ENCODE measurements at places on chromosomes 13 and 19.
A peak's percentile ranks its signal among the peaks of the same experiment; 100 is the strongest.

GRCh38 chr13:21883713-21884112 lies 212.8 kb downstream of the FGF9 start:
- no peak for DNase-seq

- no peak for DNase-seq
These were observed 1374.8 kb downstream of the PCDH9 start for GRCh38 chr13:65855242-65855805.

GRCh38 chr13:46529216-46529919 lies 23.6 kb upstream of the LRCH1 start:
- DNase-seq, result no peak

DNA sequence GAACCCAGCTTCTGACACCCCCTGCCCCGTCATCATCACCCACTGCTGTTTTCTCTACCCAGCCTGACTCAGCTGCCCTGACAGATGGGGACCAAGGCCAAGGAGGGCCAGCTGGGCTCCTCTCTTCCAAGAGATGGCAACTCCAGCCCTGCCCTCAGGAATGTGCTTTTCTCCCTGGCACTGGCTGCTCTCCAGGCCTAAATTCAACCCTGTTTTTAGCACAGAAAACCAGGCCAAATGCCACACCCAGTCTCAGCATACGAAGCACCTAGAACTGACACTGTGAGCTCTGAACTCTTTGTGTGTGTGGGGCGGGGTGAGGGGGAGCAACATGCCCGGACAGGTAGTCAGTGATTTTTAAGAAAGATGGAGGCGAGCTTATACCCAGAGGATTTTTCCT lies 23.4 kb upstream of the IGFL1 start:
- no peak for DNase-seq

DNA sequence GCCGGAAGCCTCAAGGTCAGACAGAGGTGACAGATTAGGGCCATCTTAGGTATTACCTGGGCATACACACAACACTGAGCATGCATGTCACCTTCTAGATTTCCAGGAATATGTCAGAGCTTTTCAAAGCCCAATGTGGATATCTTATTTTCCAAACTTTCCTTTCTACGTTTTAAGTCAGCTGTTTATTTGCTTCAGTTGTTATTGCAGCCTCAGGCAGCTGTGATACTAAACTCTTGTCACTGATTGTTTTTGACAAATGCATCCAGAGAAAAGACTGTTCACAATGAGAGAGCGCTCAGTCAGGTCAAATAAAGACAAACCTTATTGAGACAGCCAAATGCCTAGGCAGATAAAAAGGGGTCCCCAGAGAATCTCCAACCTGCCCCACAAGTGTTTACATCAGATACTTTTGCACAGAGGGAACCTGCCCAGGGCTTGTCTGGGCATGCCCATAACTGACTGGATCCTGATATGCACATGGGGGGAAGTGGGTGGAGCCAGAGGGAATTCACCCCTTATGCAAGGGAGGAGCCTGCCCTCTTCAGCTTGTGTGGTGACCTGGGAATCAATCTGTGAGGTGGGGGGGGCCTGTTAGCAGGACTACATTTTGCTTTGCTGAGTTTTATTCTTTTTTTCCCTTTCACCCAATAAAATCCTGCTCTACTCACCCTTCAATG lies 28.5 kb downstream of the MED4 start:
- DNase-seq, result peak; percentile 17

GRCh38 chr13:74444864-74445479 lies 310.8 kb upstream of the KLF12 start:
- DNase-seq, result no peak

DNA sequence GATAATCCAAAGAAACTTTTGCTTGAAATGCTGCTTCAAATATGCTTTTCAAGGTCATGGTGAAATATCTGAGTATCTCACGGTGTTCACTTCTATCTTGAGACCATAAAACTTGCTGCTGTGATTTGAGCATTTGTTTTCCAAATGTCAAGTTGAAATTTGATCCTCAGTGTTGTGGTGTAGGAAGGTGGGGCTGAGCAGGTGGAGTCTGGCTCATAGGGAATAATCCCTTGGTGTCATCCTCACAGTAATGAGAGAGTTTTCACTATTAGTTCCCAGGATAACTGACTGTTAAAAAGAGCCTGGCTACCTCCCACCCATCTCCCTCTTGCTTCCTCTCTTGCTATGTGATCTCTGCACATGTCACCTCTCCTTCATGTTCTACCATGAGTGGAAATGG lies 858.0 kb upstream of the SLITRK5 start:
- no peak for DNase-seq

DNA sequence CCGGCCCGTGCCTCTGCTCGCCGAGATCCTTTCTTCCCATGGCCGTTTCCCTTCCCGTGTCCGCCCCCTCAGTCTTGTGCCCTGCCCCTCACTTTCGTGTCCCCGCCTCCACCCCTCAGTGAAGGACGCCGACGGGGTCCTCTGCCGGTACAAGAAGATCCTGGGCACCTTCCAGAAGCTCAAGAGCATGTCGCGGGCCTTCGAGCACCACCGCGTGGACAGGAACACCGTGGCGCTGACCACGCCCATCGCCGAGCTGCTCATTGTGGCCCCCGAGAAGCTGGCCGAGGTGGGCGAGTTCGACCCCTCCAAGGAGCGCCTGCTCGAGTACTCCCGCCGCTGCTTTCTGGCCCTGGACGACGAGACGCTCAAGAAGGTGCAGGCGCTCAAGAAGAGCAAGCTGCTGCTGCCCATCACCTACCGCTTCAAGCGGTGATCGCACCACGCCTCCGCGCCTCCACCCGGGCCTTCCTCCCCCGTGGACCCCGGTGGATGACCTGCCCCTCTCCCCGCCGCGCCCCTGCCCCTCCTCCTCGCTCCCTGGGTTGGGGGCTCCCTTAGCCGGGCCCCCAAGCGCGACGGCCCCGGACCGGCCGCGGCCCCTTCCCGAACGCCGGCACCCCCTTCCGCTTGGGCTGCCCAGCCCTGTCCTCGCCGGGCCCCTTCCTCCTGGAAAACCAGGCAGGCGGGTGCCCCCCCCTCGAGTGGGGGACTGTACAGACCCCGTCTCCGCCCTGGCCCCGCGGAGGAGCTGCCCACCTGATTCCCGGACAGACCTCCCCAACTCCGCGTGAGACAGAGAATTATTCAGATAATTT lies 2.3 kb upstream of the U2AF2 start:
- no peak for DNase-seq

DNA sequence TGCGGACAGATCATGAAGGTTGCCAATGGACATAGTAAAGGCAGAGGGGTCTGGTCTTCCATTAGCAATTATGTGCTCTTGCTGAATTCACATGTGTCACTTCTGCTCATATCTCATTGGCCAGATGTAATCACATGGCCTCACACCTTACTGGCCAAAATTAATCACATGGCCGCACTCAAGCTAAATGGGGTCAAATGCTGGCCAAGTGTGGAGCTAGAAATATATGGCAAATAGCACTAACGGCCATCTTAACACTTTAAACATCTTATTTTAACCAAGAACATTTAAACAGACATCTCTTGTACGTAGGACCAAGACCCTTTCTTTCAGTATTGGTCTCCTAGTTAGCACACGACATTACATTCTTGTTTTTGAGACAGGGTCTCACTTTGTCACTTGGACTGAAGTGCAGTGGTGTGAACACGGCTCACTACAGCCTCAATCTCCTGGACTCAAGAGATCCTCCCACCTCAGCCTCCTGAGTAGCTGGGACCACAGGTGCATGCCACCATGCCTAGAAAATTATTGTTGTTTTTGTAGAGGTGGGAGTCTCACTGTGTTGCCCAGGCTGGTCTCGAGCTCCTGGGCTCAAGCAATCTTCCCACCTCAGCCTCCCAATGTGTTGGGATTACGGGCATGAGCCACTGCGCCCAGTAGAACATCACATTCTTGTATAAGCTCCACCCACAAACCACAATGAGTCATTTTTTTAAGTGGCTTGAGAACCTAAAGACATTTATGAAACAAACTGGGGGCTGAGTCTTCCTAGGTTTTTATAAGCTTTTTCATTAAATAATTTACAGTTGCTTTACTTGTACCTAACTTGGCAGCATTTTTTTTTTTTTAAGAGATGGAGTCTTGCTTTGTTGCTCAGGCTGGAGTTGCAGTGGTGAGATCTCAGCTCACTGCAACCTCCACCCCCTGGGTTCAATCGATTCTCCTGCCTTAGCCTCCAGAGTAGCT lies 2.9 kb upstream of the PTOV1 start:
- peak; percentile 42 for DNase-seq

DNA sequence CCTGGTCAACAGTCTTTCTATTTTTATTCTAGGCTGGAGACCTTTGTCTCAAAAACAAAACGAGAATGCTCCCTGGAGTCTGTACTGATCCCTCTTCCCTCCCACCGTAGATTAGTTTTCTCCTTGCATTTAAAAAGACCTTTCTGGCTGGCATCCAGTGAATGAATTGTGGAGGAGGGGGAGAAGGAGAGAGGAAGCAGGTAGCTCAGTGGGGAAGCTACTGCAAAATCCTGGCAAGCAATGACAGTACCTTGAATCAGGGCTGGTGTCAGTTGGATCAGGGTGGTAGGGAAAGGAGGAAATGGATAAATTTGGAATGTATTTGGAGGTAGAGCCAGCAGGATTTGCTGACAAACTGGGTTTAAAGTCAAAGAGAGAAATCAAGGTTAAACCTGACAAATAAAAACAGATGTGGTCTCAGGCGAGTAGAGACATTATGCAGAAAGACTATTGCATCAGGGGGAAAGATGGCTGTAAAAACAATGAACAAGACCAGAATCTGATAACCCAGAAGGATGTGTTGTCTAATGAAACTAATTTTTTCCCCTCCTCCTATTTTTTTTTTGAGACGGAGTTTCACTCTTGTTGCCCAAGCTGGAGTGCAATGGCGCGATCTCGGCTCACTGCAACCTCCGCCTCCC lies 3.5 kb upstream of the CYP2S1 start:
- no peak for DNase-seq

GRCh38 chr19:19480688-19481087 lies 34.7 kb downstream of the TSSK6 start:
- DNase-seq, result no peak

GRCh38 chr13:100473087-100473486 lies 115.5 kb downstream of the GGACT start:
- DNase-seq, result no peak

DNA sequence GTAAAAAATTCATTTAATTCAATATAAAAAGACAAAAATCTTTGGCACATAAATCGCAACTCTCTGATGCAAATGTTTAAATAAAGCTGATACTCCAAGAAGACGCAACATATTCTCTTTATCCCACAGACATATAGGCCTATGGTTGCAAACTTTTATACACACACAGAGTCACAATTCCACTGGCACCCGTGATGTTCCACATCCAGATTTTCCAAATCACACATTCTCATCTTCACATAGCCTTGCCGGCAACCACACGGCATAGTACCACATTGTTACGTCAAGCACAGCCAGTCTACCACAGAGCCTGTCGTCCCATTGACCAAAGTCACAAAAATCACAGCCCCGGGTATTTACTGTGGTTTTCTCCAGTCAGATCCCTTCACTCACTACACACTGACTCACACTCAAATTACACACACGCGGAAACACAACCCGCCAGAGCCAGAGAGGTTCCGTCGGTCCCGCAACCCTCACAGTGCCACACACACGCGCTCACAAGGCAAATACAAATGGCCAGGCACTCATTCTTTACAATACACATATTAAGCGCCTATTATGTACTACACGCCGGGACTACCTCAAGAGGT lies 546 bp upstream of the ZNF546 start:
- peak; percentile 47 for DNase-seq

DNA sequence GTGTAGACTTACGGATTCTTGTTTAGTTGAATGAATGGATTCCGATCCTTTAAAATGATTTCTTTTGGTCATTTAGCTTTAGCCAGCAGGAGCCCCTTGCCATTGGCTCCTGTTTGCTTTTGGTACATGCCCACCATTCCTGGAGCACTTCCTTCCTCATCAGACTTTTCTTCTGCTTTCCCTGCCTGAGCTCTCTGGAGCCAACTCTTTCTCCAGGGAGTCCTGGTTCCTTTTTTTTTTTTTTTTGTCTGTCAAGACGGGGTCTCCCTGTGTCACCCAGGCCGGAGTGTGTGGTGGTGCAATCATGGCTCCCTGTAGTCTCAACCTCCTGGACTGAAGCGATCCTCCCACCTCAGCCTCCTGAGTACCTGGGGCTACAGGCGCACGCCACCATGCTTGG lies 37.8 kb downstream of the SMARCA4 start:
- no peak for DNase-seq

- no peak for DNase-seq
These were observed 15.8 kb downstream of the TLE2 start for GRCh38 chr19:3013263-3013725.

DNA sequence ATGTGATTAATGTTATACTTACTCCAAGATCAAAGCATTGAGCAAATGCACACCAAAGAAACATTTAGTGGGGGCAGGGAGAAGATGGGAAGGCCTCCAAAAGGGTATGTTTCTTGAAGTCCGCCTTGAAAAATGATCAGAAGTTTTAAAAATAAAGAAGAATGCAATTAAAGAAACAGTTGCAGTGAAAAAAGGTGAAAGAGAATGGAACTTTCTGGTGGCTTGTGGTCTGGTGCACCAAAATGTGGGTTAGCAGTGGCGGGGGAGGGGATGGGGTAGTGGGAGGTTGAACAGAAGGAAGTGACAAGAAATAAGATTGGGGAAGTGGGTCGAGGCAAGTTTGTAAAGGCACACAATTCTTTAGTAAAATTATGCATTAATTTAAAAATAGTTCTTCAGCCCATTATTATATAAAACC lies 2.5 kb downstream of the LCP1 start:
- peak; percentile 75 for DNase-seq

DNA sequence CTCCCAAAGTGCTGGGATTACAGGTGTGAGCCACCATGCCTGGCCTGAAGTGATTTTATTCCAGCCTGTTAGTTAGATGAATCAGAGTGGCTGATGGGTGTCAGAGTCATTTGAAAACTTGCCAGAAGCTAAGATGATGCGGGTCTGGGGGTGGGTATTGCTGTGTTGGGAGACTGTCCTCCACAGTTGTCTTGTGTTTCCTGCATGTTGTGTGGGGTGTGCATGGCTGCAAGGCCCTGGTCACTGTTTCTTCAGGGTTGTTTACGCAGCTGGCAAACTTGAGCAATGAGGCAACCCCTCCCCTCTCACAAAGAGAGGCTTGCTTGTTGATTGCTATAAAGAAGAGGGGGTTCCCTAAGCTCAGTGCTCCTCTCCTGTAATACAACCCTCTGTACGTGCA lies 71.8 kb downstream of the TRPM4 start:
- DNase-seq, result no peak
